ENCODE measurements at places on chromosomes 7 and 10.
A peak's percentile ranks its signal among the peaks of the same experiment; 100 is the strongest.

DNA sequence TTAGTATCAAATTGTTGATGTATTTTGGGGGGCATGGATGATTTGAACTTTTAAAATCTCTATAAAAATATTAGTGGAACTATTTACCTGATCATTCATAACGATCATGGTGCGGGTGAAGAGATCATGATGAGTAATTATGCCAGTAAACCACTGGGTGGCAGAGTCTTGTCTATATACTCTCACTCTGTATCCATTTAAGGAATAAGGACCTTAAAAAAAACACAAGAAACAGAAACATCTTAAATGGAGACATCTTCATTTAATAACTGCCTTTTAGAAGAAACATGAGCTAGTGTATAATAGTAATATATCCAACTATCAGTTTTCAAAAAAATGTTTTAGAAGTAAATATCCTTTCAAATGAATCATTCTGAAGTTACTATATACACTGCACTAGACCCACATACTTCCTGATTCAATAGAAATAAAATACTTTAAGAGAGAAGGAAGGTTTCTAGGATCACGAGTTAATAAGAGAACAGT lies 84.0 kb downstream of the NRBF2 start:
- DNase-seq: peak; percentile 55

- DNase-seq: no peak
Measured at GRCh38 chr10:105128111-105128510, 487.0 kb downstream of the SORCS3 start.

- DNase-seq: no peak
Measured at GRCh38 chr7:45962861-45963260, 41.8 kb upstream of the IGFBP3 start.

DNA sequence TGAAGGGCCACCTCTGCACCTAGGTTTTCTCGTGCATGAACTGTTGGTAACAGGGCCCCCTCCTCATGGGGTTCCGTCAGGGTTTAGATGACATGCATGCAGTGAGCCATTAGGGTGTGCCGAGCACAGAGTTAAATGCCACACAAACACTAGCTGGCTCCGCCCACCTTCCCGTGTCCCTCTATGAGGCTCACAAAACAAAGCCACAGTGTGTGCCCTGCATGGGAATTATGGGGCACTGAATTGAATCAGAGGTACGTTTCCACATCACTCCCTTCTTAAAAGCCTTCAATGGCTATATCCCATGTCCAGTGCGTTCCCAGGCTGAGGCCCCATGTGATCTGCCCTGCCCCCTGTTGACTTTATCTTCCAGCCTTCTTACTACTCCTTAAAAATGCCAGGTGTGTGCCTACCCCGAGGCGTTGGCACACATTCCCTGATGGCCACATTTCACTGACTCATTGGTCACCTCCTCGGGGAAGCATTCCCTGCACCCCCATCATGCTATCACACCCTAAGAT lies 35.7 kb downstream of the GSDME start:
- no peak for DNase-seq

DNA sequence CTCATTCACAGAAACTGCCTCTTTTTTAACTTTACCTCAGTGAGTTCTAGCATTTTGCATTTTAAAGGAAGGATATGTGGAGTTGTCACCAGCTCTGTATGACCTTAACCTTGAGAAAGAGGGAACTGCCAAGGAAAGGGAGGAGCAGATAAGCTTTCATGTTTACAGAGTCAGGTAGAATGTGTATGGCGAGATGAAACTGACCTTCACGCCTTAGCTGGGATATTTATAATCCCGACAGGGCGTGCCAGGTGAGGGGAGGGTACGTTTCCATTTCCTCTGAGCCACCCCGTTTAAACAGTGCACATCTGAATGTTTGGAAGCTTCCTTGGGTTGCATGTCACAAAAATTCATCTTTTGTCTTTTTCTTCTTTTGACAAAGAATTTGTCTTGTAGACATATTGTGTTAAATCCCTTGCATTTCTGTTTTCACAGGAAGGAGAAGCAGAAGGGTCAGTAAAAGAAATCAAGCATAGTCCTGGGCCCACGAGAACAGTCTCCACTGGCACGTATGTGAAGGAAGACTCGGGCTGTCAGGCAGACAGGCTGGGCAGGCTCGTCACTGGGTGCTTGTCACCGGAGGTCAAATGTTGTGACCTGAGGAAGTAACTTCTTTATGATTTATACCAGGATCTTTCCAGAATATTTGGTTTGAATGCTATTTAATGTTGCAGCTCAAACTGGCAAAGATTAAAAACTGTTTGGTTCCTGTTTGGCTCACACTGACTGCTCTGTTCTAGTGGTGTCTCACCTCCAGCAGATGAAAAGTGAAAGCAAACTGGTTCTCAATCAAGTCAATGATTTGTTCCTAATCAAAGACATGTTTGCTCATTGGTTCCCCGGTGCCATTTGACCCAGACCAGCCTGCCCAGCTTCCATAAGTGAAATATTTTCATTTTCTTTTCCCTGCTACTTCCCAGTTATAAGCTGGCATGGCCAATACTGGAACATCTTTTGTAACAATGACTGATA lies 16.2 kb downstream of the OPTN start:
- DNase-seq: no peak

DNA sequence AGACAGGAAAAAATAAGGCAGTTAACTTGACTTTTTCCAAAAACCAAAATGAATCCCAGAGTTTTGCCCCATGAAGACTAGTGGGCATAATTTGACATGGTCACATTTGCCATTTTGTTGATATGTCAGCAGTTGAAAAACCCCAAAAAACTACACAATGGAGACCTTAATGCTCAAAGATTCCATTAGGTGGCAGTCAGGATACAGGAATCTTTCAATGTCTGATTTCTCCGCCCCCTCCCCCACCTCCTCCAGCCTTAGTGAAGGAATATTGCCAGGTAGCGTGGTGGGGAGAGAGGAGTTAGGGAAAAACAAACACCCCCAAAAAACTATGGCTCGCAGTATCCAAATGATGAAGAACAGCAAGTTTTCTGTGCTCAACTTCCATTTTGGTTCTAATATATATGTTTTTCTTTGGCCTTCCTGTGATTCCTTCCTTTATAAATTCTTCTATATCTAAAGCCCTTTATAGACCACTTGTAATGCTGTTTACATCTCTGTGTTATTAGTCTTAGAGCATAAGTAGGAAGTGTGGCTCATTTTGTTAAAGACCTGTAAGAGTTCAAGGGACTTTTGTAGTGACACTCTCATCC lies 6.7 kb upstream of the SMNDC1 start:
- DNase-seq: peak; percentile 49

DNA sequence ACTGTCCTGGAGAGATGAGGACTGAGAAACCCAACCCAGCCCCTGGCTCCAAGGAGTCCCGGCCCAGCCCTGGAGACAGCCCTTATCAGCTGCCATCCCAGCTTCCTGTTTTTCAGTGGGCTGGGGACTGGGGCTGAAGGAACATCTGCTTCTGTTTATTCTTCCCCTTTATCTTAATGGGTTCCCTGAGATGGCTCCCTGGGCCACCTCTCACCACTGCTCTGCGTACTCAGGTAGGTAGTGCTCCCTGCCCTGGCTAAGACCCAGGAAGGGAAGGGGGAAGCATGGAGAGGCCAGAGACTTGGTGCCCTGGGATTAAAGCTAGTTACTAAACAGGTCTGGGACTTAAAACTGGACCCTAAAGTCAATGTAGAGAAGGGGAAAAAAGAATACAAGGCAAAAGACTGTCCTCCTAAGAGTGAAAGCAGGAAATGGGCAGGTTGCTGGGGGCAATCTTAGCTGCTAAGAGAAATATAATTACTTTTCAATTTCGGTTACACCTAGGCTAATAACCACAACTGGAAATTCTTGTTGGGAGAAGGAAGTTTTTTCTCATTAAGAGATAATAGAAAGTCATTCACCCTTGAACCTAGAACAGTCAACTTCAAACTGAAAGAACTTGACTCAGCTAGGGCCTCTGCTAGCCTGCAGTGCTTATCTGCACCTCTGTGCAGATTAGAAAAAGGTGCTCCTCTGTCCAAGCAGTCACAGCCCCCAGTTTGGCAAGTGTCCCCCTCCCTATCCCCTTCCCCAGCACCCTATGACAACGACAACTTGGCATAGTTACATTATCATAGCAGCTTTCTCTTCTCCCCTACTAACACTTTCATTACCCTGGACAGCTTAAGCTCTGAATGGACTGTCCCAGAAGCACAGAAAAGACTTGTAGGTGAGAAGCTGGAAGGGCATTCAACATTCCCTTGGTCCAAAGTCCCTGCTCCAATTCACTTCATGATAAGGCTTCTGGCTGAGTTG lies 65.6 kb upstream of the KDM7A start:
- DNase-seq: no peak

GRCh38 chr7:74307738-74308505 lies 18.7 kb downstream of the CLIP2 start:
- DNase-seq: no peak

DNA sequence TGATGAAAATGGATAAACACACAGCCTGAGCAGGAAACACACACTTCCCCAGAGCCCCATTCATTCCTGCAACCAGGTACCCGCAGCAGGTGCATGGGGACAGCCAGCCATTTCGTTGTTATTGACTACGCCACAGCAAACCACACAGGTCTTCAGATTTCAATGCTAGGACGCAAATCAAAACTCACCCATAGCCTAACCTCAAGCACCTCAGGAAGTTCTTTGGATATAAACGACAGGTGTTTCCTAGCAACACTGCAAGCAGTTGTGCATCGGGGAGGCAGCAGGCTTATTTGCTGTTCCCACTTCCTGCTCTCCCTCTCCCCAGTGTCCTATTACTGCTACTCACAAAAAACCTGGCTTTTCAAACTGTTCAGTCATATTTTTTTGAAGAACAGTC lies 176.5 kb upstream of the FRMD4A start:
- no peak for DNase-seq

DNA sequence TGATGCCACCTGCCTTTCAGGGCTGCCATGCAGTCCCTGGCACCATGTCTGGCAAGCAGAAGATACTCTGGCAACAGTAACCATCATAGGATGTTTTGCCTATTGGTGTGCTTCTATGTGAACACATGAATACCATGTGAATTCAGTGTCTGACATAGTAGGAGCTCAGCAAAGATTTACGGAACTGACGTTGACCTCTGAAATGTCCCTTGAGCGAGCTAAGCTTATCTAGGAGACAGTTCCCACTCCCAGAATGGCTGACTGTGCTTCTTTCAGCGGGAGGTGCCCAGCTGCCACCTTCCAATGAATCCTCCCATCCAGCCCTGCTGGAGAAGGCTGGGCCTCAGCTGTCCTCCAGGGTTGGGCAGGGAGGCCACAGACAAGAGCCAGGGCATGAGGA lies 71.2 kb upstream of the LRRC18 start:
- no peak for DNase-seq

GRCh38 chr10:19749185-19749729 lies 67.0 kb upstream of the PLXDC2 start:
- no peak for DNase-seq

DNA sequence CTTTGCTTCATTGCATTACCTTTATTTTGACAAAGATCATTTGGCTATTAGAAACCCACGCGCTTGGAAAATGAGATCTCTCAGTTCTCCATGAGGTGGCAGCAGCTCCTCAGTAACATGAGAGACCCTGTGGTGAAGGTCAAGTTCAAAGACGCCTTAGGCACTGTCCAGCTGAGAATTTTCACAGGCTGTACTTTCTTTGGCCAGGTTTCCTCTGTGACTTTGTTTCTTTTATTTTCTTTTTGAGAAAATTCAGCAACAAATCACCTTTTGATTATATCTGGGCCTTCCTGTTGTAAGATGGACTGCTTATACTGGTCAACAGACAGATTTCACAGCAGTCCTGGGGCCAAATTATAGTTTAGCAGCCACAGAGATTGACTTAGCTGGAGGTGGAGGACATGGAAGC lies 54.5 kb downstream of the RAB18 start:
- DNase-seq: peak; percentile 56

- DNase-seq: no peak
Measured at GRCh38 chr10:90407131-90407530, 450.7 kb downstream of the HTR7 start.

DNA sequence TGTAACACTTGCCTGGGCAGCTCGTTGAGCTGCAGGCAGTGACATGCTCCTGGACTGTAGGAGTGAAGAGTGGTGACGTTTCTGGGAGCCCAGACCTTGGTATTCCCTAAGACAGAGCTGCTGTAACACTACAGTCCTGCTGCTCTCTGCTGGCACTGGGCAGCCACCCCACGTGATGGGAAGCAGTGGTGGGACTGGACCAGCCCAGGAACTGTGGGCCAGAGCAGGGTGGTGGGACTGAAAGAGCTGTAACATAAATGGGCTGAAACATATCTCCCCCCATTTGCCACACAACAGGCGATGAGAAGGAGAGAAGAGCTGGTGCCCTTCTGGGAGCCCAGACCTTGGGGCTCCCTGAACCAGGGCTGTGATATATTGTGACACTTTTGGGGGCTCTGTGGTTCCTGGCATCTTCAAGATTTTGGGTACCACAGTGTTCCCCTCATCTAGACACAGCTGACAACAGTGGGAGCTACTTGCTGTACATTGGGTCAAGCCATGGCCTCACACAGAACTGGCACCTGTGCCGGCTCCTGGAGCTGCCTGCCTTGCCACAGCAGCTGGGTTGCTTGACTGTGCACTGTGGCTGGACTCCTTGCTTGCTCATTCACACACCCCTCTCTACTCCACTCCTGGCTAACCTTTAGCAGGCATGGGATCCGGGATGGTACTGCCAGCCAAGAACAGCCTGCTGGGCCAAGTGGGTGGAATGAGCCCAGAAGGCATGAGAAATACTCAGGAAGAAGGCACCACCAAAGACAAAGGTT lies 161.3 kb upstream of the PCDH15 start:
- no peak for DNase-seq

GRCh38 chr7:155487509-155488482 lies 29.9 kb downstream of the EN2 start:
- no peak for DNase-seq

DNA sequence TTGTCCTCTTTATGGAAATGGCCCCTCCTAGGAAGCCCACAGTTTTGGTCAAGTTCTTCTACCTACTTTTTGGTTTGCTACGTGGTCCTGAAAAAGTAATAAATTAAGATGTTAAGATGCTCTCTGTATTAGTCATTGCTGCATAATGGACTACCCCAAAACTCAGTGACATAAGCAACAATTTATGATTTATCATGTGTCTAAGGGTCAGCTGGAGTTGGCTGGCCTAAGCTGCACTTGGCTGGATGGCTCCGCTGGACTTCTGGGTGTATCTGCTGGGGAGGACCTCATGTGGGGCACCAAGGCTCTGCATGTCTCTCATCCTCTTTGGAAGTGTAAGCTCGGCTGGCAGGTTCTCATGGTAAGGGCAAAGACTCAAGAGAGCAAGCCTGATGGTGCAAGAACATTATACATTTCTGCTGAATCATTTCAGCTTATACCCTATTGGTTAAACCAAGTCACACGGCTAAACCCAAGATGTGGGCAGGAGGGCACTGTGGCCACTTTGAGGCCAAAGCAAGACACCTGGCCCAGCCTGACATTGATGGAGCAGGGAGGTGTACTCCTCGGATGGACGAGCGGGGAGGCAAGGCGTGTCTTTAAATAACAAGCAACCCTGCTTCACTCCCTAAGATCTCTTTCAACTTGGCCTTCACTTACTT lies 47.7 kb downstream of the TBXAS1 start:
- DNase-seq: no peak

- DNase-seq: no peak
Measured at GRCh38 chr10:11646450-11646849, 35.0 kb upstream of the USP6NL start.

GRCh38 chr7:45972629-45973312 lies 51.7 kb upstream of the IGFBP3 start:
- no peak for DNase-seq

GRCh38 chr10:28674782-28675181 lies 2.5 kb upstream of the BAMBI start:
- no peak for DNase-seq

GRCh38 chr10:112768121-112768520 lies 181.9 kb upstream of the TCF7L2 start:
- no peak for DNase-seq

GRCh38 chr7:74141705-74142104 lies 32.5 kb upstream of the EIF4H start:
- DNase-seq: no peak

Data from fibroblast of the conjunctiva (primary cell).